ENCODE measurements at places on chromosomes 11 and 22. TPM values are rescaled to one million over a fixed set of nuclear protein-coding genes. Genes with fewer than 3 reads are reported as not detected.

Gene BLID
- total RNA-seq: not detected

Gene DGCR6
- total RNA-seq: 8.3 TPM

Gene SLC22A9
- total RNA-seq: not detected

Gene MMP1
- not detected for total RNA-seq

Gene SMTNL1
- total RNA-seq: not detected

Gene RASSF10
- total RNA-seq: under 0.01 TPM

Gene LDLRAD3
- total RNA-seq: 2.2 TPM

Gene ST14
- total RNA-seq: 2.2 TPM

Gene C11orf86
- not detected for total RNA-seq

Gene COA4
- total RNA-seq: 80.2 TPM

Gene FAM180B
- 0.27 TPM for total RNA-seq

Gene MS4A6E
- not detected for total RNA-seq

- no peak for DNase-seq
These were observed 470.1 kb upstream of the LARGE1 start for GRCh38 chr22:34390400-34390799.

DNA sequence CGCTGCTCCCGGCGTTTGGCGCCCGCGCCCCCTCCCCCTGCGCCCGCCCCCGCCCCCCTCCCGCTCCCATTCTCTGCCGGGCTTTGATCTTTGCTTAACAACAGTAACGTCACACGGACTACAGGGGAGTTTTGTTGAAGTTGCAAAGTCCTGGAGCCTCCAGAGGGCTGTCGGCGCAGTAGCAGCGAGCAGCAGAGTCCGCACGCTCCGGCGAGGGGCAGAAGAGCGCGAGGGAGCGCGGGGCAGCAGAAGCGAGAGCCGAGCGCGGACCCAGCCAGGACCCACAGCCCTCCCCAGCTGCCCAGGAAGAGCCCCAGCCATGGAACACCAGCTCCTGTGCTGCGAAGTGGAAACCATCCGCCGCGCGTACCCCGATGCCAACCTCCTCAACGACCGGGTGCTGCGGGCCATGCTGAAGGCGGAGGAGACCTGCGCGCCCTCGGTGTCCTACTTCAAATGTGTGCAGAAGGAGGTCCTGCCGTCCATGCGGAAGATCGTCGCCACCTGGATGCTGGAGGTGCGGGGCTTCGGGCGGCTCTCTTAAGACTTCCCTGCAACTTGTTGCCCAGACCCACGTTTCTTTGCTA, at the start of gene CCND1:
Gene CCND1 (plus strand): TSS at position 162 of the 587 bp plus-strand sequence. CDS start 158 bp downstream, at position 320.
- DNase-seq: peak; percentile 18

- DNase-seq: no peak
These were observed 26.3 kb downstream of the FADS2 start for GRCh38 chr11:61854206-61854895.

DNA sequence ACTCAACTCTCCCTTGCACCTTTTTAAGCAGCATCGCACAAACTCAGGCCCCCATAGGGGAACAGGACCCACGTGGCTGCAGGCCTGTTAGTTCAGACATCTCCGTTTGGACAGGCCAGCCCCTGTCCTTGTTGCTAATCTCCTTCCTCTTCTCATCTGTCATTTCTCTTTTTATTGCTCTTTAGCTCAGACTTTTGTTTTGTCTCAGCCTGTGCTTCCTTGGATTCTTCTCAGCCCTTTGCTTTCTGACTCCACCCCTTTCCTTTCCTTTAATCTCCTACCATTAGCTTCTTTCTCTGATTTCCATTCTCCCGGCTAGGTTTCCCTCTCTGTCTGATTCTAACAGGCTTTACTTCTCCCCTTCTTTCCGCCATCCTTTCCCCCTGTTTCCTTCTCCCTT, 68.7 kb downstream of the SCN3B start:
- DNase-seq: no peak

DNA sequence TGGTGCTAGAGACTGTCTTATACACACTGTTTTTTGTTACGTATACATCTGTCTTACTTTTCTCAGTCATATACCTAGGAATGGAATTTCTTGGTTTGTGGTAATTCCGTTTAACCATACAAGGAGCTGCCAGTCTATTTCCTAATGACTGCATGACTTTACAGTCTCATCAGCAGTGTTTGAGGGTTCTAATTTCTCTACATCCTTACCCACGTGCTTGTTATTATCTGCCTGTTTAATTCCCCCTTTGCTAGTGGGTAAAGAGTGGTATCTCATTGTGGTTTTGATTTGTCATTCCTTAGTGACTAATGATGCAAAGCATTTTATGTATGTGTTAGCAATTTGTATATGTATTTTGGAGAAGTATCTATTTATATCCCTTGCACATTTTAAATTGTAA, 1008.0 kb downstream of the FAM181B start:
- no peak for DNase-seq

DNA sequence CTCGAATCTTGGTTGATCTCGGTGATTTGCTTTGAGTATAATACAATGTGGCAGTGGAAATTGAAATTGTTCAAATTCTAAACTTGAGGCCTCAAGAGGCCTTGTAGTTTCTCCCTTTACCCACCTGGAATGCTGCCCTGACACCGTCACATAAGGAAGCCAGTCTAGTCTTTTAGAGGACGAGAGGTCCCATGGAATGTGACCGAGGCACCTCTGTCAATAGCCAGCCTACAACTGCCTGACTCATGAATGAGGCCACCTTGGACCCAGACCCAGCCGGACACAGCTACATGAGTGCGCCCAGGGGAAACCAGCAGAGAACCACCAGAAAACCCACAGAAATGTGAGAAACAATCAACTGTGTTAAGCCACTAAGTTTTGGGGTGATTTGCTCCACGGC, 52.5 kb downstream of the RPL27A start:
- DNase-seq: no peak

DNA sequence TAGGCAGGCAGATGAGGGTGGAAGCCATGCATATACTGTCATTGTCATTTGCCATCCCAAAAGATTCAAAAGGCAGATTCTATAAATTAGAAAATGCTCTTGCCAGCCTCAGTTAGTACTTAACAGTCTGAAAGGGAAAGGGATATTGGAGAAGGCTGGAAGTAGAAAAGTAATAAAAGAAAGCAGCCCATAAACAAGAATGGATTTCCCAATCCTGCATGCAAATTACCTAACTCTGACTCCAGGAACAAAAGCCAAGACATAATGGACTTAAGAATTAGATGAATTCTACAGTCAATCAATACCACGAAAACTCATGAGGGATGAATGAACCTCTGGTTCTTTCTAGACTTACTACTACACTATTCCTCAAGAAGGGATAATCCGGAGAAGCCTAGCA, 5.9 kb downstream of the PAK1 start:
- no peak for DNase-seq

DNA sequence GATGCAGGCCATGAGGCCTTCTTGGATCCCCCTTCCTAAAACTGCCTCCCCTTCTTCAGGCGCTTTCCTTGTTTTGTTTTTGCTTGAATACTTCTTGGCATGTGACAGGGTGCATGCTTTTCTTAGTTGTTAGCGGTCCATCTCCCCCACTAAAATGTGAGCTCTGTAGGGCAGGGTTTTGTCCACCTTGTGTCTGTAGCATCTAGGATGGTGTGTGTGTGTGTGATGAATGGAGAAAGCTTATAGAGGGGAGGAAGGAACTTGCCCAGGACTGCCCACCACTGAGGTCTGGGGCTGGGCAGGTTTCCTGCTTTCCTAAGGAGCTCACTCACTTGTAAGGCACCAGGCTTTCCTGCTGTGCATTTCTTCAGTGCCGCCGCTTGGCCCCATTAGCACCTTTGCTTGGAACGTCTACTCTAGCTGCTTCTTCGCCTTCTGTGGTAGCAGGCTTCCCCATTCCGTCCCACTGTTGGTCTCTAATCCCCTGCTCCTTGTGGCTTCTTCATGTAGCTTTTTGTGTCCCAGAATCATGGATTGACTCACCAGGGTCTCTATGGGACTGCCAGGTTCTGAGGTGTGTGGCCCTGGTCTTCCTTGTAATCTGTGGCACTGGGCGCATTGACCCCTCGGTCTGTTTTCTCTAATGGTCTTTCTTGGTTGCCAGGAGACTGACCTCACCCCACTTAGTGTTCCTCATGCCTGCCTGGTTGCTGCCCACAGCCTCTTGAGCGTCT, 3.3 kb downstream of the DGCR8 start:
- no peak for DNase-seq

DNA sequence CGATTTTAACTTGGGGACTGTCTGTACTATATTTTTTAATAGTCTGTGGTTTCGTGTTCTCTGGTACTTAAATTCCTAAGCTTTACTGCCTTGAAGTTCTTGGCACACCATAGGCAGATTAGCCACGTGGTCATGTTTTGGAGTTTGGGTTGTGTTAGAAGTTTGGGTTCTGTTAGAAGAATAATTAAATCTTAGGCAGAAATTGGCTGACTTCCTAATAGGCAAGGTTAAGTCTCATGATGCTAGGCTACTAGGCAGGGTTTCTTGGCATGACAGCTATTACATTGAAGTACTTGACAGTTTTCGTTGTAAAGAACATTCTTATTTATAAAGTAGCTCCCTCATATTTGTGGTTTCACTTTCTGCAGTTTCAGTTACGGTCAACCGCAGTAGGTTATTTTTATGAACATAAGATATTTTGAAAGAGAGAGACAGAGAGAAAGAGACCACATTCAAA, 30.0 kb upstream of the MMP7 start:
- DNase-seq: no peak

DNA sequence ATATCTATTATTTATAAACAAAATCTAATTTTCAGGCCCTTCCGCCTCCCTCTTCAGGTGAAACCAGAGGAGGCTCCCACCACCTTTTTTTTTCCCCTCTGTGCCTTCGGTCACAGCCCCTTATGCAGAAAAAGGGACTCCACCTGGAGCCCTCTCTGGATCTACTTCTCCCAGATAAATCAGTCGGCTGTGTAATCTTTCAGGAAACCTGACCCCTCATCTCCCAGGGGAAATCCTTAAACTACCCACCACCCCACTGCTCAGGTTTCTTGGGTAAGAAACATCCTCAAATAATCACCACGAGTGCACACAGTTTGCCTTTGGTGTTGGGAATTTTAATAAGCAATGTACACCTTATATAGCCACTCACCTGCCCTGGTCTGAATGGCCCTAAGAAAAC, 104.2 kb downstream of the NAV2 start:
- DNase-seq: no peak

DNA sequence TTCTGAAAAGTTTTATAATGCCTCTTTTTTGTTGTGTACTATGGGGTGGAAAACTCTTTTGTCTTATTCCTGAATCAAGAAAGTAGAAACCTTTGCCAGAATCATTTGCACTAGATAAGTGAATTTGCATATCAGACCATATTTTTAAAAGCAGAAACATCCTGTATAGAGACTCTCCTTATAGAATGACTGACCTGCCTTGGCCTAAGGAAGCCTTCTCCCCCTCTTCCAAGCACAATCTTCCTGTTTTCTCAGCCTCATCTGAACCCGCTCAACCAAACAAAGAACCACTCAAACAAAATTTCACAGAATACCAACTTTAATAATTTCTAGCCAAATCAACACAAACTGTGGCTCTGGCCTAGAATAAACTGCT, 60.3 kb downstream of the SIK3 start:
- no peak for DNase-seq

DNA sequence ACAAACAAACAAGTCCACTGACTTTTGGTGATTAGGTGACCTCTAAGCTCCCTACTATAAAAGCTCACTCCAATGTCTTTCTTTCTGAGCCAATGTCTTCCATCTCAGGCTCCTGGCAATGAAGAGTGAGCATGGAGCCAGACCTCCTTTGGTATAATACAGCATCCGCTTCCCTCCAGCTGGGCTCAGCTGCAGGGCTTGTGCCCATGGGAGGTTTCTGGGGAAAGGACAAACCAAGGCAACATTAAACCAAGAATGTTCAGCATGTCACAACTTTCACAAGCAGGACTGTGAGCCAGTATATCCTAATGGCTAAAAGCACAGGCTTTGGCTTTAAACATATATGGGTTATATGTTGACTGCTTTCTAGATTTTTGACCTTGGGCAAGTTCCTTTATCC, 58.8 kb downstream of the EHF start:
- DNase-seq: no peak

- DNase-seq: no peak
These were observed 3.5 kb upstream of the LIF start for GRCh38 chr22:30250039-30250565.
